Activated CD4-positive, alpha-beta T cell treated with anti-CD3 and anti-CD28 coated beads for 24 hours (primary cell): ENCODE measurements at places on chromosomes 11 and 22.

DNA sequence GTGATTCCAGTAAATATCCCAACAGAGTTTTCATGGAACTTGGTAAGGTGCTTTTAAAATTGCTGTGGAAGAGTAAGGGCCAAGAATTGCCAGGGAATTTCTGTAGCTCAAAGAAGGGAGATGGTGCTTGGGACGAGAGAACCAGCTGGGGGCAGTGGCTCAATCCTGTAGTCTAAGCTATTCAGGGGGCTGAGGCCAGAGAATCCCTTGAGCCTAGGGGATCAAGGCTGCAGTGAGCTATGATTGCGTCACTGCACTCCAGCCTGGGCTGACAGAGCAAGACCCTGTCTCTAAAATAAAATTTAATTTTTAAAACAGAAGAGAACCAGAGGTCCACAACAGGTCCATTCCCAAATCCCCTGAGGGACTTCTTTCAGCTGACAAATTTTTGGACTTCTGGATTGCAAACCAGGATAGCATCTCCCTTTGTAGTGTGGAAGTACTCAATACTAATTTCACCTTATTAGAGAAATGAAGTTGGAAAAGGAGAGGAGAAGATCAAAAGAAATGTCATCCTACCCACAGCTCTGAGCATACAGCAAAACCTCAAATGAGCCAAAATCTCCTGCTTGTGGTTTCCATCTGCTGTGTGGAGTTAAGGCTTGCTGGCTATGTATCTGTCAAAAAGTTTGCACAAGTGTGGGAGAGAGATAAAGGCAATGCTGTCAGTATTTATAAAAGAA lies 59.2 kb upstream of the CLPB start:
- DNase-seq: no peak

DNA sequence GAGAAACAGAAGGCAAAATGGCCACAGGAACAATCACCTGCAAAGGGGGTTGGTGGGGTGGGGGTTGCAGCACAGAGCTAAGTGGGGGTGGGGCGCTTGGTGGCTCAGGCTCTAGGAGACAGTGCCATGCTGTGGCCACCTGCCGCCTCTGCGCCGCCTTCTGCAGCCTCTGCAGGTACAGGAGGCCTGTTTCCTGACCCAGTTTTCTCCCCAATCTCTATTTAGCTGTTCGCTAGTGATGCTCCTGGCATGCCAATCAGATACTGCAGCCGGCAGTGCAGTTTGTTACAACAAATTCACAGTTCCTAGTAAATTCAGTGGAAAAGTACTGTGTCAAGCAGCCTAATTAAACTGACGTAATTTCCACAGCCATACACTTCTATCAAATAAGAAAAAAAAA lies 106.4 kb downstream of the SERGEF start:
- no peak for DNase-seq

GRCh38 chr11:61004180-61004611 lies 32.7 kb downstream of the CD6 start:
- DNase-seq: no peak

DNA sequence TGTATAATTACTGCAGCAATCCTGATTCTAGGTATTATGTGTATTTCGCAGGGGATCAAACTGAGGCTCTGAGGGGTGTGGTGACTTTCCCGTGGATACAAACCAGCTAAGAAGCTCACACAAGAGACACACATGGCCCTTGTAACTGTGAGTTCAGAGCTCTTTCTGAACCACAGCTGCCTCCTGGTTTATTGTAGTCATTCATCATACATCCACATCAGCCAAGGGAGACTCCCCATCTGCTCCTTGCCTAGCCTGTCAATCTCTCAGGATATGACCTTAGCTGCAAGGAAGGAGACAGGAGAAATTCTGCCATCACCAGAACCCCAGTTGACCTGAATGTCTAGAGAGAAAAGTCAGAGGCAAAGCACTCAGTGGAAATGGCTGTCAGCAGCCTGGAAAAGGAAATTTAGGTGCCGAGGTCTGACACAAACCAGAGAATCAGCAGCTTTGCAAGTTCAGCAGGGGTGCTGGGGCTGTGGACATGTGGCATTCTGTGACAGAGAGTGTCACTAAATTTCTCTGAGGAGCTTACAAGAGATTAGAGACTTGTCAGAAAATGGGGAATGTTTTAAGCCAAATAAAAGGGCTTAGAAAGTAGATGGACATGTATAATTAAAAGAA lies 209.5 kb downstream of the AASDHPPT start:
- no peak for DNase-seq

DNA sequence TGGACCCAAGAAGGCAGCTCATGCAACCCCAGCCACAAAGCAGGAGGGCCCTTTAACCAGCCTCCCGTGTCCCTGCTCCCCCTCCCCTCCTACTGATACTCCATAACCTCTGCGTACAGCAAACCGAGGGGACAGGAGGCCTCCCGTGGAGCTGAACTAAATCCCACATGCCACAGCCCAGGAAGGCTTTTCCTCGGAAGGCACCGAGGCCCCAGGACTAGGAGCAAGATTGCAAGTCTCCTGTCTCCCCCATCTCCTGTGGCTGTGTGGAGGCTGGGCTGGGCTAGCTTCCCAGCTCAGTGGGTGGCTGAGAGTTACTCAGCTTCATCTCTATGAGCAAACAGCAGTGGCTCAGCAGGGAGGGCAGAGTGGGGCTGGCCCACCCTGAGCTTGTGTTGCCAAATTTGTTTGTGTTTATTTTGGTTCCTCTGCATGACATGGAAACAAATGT lies 62.7 kb upstream of the NECTIN1 start:
- no peak for DNase-seq

DNA sequence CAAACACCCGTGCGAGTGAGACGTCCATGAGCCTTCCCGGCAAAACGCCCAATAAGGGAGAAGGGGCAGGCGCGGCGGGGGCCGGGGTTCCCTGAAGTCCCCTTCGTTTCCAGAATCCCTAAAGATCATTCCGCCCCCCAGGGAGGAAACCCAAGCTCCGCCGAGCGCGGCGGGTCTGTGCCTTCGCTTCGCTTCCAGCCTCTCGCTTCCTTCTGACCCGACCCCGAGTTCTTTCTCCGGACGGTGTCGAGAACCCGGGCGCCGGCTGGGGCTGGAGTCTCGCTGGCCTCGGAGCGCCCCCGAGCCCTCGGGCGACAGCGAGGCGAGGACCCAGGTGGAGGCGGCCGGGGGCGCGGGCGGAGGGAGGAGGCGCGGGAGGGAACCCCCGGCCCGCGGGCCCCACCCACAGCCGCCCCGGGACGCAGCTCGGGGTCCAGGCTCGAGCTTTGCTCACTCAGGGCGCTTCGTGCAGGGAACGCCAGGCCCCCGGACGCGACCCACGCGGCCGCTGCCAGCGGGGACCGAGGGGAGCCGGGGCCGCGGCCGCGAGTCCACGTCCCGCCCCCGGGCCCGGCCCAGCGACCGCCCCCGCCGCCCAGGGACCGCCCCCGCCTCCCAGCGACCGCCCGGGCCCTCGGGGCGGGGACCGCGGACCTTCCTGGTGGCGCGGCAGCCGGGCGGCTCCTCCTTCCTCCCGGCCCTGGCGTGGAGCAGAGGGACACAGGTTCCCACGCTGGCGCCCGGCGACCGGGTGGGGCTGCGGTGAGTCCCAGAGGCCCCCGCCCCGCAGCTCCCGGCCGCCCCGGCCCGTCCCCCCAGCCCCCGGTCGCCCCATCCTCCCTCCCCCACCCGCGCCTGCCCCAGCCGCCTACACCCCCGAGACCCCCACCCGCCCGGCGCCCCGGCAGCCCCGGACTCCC lies at the start of gene PGGHG:
TSS of gene PGGHG (plus strand) at position 649 of the 920 bp plus-strand sequence. CDS start 691 bp downstream, outside the sequence.
- DNase-seq: no peak

GRCh38 chr11:47523490-47524225 lies 29.3 kb downstream of the CELF1 start:
- DNase-seq: no peak

DNA sequence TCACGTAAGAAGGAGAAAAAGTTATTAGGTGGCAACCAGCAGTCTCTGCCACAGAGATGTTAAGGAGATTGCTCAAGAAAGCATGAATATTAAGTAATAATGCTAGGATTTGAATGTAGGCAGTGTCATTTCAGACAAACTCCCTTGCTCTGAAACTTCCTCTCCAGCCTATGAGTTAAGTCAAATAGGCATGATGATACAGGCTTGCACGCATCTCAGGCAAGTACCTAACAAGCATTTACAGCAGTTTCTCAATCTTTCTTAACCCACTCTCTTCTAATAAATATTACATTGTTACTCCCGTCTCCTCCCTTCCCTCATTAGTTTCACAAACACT lies 72.7 kb downstream of the RAB38 start:
- DNase-seq: no peak

DNA sequence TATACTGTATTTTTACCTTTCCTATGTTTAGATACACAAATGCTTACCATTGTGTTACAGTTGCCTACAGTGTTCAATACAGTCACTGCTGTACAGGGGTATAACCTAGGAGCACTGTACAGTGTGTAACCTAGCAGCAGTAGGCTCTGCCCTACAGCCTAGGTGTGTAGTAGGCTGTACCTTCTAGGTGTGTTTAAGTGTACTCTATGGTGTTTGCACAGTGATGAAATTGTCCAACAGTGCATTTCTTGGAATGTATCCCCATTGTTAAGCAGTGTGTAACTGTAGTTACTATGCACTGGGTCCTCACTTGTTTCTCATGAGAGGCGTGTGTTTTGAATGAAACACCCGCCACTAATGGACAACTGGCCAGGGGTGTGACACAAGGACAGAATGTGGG lies 269.0 kb downstream of the OPCML start:
- DNase-seq: no peak

GRCh38 chr11:11845551-11845950 lies 3.8 kb downstream of the USP47 start:
- no peak for DNase-seq

GRCh38 chr11:134503596-134503995 lies 91.6 kb upstream of the B3GAT1 start:
- DNase-seq: no peak

DNA sequence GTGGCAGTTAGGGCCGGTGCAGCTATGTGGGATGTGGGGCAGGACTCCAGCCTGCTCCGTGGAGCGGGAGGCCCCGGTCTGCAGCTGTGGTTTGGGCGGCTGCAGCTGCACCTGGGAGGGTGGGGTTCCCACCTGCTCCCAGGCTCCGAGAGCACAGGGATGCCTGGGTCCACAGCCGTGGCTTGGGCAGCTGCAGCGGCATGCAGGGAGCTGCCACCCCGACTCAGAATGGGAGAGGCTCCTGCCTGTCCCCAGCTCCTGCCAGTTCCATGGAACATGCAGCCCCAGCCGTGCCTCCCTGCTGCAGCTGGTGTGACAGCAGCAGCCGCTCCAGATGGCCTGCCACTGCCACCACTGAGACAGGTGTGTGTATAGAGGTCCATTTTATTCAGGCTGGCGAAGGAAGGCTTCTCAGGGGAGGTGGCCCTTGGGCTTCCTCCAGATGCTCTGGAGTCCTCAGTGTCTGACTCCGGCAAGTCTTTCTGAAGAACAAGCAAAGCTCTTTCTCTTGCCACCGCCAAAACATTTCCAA lies 21.8 kb upstream of the UPK3A start:
- DNase-seq: no peak

DNA sequence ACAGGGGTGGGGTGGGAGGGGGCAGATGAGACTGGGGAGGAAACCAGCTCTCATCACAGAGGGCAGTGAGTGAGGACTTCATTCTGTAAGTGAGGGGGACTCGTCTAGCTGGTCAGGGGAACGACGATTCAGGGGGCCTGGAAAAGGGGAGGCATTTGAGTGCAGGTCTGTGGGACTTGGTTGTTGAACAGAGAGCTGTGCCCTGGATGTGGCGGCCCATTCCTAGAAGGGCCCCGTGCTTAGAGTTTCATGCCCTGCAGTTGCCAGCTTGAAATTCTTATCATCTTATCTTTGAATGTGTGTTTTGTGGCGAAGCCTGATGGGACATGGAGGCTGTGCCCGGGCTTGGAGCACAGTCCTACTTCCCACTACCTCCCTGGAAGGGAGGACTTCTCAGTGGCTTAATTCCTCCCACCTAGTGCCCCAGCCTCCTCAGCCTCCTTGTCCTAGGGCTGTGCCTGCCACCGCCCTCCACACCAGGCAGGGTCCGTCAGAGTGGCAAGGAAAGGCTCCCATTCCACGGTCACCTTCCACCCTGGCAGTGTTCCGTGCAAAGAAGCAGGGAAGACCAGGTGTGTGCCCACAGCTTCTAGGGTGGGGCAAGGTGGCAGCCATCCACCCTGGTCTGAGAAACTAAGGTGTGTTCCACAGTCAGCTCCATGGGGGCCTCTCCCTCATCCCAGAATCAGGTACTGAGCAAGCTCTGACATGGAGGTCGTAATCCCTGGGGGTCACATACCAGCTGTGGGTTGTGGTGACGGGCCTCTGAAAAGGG lies 59.7 kb upstream of the LMO1 start:
- DNase-seq: no peak

DNA sequence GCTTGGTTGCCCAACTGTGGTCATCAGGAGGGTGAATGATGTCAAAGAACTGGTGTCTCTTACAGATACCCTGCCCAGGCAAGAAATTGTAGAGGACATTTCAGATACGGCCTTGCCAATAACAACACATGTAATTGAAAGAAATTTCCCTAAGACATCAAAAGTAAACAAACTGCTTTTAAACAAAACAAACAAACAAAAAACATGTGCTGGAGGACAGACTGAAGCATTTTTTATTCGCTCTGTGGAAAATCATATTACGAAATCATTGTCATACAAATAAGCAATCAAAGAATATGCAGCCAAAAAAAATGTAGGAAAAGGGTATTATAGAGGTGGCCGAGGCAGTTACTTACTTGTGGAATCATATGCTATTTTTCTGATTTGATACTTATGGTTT lies 52.1 kb upstream of the MYEOV start:
- DNase-seq: no peak

GRCh38 chr11:3189886-3190583 lies 24.9 kb upstream of the OSBPL5 start:
- no peak for DNase-seq

DNA sequence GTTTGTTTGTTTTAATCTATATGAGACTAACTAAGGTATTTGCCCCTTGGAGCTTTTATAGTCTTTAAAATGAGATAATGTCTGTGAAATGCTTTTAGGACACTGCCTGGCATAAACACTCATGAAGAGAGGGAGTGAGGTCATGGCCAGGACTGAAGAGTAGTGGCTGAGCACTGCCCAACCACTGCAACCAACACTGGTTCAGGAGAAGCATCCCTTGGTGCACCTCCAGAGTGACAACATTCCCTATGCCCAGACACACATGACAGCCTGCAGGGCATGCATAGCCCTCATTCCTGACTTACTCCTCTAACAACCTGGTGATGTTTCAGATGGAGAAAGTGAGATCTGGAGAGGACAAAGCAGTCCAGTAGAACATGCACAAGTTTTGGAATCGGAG lies 36.1 kb downstream of the ME3 start:
- DNase-seq: no peak

DNA sequence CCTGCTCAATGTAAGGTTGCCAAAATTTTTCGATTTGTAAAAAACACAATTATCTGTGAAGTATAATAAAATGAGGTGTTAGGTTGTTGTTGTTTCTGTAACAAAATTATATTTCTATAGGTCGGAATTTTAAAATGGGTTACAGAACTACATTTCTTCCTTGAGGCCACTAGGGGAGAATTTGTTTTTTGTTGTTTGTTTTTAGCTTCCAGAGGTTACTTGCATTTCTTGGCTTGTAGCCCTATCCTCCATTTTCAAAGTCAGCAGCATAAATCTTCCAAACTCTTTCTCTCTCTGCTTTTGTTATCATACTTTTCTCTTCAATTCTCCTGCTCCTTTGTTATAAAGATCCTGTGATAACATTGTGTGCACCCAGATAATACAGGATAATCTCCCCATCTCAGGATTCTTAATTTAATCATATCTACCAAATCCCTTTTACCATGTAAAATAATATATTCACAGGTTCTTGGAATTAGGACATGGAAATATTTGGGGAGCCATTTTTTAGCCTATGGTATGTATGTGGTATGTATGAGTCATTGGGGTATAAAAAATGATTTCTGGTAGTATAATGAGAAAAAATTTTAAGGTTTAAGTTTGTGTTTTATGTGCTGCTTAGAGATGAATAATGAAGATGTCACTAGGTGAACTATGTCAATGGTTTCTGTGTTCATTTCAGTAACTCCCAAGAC lies 9.4 kb upstream of the PATL1 start:
- no peak for DNase-seq
